Tibial nerve (tissue), 4 donors: ENCODE measurements at places on chromosomes 16 and 17. TPM values are rescaled to one million over a fixed set of nuclear protein-coding genes. Genes with fewer than 3 reads are reported as not detected.

Gene MAP2K6
- total RNA-seq: 30.3 TPM

Gene ARL17B
- 10.1 TPM for total RNA-seq

Gene FBXW10
- not detected for total RNA-seq

Gene NDRG4
- total RNA-seq: 12.6 TPM

Gene PRAC2
- not detected for total RNA-seq

Gene FAM234A
- 192 TPM for total RNA-seq

Gene ITGAD
- under 0.01 TPM for total RNA-seq

Gene HASPIN
- total RNA-seq: not detected

Gene LRRC75A
- 2.9 TPM for total RNA-seq

Gene SLFN12
- 20.1 TPM for total RNA-seq

Gene NDUFAB1
- 67.6 TPM for total RNA-seq

Gene GPR179
- total RNA-seq: 0.44 TPM

Gene SOX15
- total RNA-seq: 6.5 TPM

Gene BOLA2B
- total RNA-seq: 218 TPM

Gene PIK3R5
- total RNA-seq: 23.6 TPM
